ENCODE measurements at places on chromosomes 3 and 15.

- DNase-seq, result no peak
These were observed 356.3 kb upstream of the PROK2 start for GRCh38 chr3:72141264-72141663.

DNA sequence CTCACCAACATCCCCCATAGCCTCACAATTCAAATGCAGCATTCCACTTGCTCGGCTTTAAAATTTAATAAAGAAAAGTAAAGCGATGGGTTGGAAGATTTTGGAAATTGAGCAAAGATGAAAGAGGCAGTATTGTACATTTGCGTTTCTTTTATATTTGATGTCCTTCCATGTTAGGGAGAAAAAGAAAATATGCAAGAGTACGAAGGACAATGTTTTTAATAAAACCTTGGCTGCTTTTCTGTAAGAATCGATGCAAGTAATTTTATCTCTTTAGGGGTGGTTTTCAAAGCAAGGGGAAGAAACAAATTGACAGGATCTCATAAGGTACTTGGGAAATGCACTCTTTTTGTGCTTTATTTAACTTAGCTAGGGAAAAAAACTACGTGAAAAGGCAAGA is 61.8 kb upstream of the TSC22D2 start:
- no peak for DNase-seq

GRCh38 chr3:152352554-152352953 is 83.8 kb downstream of the MBNL1 start:
- DNase-seq, result no peak

- DNase-seq, result no peak
These were observed 398.2 kb upstream of the TPM1 start for GRCh38 chr15:62644216-62644888.

GRCh38 chr3:182697345-182697919 is 95.9 kb upstream of the ATP11B start:
- no peak for DNase-seq

DNA sequence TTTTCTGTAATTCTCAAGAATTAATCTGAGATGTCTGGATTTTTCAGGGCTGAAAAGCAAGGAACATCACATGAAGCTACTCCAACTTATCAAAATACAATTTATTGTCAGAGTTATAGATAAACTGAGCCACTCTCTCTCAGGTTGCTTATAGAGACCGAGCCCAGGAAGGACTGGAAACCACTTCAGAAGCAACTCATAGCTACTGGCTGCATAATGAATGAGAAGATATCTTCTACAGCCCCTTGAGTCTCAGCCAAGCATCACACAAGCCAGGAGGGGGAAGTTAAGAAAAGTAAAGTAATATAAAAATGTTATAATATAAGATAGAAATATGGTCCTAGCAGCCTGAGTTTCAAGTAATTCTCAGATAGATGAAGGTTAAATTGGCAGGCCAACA is 186.0 kb downstream of the TNIK start:
- no peak for DNase-seq

All from HCT116 (cell line).